Trophoblast cell (in vitro differentiated cells and primary cell): ENCODE measurements at places on chromosomes 3 and 15.

DNA sequence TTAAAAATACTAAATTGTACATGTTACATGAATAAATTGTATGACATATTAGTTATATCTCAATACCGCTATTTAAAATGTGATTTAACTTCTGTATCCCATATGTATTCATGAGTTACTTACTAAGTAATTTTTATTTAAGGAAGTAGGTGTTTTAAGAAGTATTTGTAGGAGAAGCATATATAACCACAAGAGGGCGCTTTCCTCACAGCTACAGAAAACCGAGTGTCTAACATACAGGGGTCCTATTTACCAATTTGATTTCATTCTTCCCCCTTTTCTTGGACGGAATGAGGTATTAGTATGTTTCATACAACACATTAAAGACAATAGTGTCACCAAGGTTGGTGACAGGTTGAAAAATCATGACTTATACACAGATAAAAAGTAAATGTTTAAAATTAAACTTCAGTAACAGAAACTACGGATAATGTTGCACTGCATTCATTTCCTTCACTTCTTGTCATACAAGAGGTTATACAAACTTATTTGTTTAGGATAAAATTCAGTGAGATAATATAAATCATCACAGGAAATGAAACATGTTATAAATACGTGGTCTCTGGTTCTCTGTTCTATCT lies 253.6 kb downstream of the MAGI1 start:
- peak; percentile 75 for DNase-seq

- DNase-seq, result no peak
These were observed 3.7 kb upstream of the RPP25 start for GRCh38 chr15:74960286-74960685.

GRCh38 chr3:157671656-157672055 lies 168.4 kb upstream of the VEPH1 start:
- DNase-seq, result no peak

- no peak for DNase-seq
These were observed 48.1 kb downstream of the BFSP2 start for GRCh38 chr3:133447750-133448477.

DNA sequence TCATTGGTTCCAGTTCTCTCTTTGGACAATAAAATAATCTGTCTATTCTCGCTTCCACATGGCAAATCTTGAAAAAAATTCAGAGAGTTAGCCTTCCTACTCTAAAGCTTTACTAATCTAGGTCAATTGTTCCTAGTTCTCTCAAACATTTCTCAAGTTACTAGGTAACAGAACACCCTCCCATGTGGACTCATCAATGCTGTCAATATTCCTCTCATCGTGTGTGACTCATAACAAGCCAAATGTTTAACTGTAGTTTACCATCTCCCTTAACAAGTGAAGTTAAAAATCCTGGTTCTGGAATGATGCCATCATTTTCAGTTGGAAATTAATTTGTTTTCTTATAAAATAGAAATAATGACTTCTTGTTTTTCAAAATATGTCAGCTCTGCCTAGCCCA lies 438.6 kb downstream of the ROBO1 start:
- DNase-seq, result no peak

DNA sequence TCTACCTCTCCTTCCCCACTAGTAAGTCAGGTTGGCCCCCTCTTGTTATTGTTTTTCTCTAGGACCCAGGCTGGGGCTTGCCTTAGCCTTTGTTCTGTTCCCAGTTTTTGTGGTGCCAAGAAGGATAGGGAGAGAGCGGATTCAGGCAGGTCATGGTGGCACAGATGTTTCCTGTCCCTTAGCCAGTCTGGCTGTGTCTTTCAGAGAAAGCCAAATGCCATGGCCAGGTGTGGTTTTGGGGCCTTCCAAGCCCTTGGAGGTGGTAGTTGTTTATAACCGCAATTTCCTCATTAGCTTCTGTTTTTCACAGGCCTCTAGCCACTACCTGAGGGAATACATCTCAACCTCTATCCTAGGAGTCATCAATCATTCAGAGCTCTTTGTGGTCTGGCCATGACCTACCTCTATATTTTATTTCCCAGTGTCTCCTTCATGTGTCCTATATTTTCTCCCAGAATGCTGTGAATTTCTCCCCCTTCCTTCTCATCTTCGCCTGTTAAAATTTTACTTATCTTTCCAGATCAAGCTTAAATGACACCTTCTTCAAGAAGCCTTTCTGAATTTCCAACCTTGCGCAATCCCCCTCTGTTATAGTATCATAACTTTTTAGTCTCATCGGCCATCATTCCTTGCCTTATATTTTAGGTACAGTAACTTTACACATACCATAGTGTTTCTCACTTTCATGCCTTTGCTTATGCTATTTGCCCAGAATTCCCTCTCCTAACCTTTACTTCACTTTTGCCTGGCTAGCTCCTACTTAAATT lies 38.2 kb downstream of the TIMP4 start:
- peak; percentile 51 for DNase-seq

- DNase-seq, result no peak
These were observed 45.0 kb downstream of the IQSEC1 start for GRCh38 chr3:13028010-13028821.

DNA sequence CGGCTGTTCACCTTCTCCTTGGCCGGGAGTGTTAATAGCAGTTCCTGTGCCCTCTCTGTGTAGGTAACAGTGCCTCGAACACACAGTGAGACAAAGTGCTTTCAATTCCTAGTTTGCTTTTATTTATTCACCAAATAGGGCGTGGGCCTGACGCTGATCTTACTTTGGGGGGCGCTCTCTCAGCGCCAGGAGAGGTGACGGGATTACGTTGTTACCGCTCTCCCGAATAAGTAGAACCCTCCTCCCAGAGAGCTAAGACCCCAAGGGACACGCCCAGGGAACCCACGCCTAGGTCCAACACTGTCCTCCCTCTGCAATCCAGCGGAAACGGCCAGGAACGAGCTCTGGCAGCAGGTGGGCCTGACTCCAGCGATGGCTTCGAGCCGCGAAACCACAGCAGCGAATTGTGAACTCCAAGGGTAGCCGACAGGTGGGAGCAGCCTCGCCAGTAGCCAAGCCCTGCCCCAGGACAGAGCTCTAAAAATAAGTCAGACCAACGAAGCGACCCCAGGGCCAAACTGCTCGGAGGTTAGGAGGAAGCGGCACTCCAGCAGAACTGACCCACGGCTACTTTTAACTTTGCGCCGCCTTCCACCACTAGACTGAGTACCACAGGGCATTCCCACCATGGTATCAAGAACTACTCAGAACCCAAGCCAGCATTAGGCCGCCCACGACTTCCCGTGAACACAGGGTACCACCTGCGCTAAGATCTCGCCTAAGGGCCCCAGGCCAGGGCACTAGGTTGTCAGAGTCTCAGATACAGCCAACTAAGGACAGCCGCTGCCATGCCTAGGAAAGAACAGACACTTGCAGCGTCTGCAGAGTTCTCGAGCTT lies 1.6 kb upstream of the SIN3A start:
- DNase-seq, result peak; percentile 59

GRCh38 chr3:72756900-72757299 lies 91.3 kb downstream of the SHQ1 start:
- DNase-seq, result no peak

- no peak for DNase-seq
These were observed 1362.8 kb downstream of the ROBO2 start for GRCh38 chr3:78402720-78403119.

GRCh38 chr3:39295184-39295775 lies 15.4 kb upstream of the CX3CR1 start:
- DNase-seq, result no peak

GRCh38 chr3:2535206-2535605 lies 436.5 kb downstream of the CNTN4 start:
- DNase-seq, result no peak
